Stimulated activated CD8-positive, alpha-beta memory T cell treated with anti-CD3 and anti-CD28 coated beads, Interleukin-12 subunit alpha, Interleukin-12 subunit beta, amount 100 ng/mL, for 4 hours (primary cell): ENCODE measurements at places on chromosomes 12 and 14.

DNA sequence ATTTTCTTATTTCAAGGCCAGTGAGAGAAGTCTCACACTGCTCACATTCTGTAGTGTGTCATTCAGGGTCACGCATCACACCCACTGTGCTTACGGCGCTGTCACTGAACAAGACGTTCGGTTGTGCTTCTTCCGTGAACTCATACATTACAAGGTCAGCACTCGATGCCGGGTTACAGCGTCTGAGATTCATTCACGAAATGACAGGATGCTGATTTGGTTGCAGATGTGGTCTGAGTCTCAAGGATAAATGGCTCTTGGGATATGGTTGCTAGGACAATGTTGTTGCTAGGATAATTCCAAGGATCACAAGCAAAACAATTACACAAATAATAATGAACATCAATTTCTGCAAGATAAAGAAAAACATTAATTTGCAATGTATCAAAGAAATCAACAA, 47.4 kb downstream of the STX2 start:
- no peak for DNase-seq

GRCh38 chr12:68378872-68379606, 46.9 kb upstream of the MDM1 start:
- no peak for DNase-seq

DNA sequence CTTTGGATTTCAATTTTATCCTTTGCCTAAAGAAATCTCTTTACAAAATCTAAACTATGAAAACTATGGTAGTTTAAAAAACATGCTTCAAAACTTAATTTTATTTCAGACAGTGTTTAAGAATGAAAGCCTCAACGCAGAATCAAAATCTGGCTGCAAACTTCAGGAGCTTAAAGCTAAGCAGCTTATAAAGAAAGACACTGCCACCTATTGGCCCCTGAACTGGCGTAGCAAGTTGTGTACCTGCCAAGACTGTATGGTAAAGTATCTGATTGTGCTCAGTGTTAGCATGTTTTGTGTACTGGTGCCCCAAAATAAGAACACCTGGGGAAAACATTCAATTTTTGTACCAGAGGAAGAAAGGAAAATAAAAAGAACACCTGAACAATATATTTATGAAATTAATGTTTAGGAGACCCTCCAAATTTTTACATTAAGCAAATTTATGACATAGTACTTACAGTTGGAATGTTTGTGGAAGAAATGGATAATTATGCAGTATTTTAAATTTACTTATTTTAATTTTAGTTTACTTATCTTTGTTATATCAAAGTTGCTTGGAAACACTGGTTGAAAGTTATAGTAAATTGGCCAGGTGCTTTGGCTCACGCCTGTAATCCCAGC, 12.2 kb downstream of the UBR7 start:
- DNase-seq: no peak

- DNase-seq: no peak
Measured at GRCh38 chr12:55670276-55670675, 33.6 kb downstream of the OR10P1 start.

DNA sequence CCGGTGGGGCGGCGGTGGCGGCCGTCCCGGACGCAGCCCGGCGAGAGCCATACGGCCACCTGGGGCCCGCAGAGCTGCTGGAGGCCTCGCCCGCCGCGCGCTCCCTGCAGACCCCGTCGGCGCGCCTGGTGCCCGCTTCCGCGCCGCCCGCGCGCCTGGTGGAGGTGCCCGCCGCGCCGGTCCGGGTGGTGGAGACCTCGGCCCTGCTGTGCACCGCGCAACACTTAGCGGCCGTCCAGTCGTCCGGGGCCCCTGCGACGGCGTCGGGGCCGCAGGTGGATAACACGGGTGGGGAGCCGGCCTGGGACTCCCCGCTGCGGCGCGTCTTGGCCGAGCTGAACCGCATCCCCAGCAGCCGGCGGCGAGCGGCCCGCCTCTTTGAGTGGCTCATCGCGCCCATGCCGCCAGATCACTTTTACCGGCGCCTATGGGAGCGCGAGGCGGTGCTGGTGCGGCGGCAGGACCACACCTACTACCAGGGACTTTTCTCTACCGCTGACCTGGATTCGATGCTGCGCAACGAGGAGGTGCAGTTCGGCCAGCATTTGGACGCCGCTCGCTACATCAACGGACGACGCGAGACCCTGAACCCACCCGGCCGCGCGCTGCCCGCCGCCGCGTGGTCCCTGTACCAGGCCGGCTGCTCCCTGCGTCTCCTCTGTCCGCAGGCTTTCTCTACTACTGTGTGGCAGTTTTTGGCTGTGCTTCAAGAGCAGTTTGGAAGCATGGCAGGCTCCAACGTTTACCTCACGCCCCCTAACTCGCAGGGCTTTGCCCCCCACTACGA, 716 bp downstream of the RIOX1 start:
- DNase-seq: peak; percentile 56
